Dermis microvascular lymphatic vessel endothelial cell (primary cell): ENCODE measurements at places on chromosomes 1 and 21. TPM values are rescaled to one million over a fixed set of nuclear protein-coding genes. Genes with fewer than 3 reads are reported as not detected.

PADI2 gene
- total RNA-seq: under 0.01 TPM in 2 replicates

DNA sequence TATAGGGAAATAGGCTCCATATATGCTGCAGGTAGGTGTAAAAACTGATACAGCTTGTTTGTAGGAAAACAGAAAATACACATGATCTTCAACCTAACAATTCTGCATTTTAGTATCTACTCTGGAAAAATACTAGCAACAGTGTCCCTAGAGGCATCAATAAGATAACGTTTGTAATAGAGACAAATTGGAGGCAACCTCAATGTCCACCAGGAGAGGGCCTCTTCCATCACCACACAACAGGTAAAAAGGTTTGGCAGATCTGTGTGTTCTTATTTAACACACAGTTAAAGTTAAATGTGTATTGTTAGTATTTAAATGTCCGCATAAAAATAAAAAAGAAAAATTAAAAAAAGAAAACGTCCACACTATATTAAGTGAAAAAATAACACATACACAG, 5.4 kb downstream of the EIF2D start:
- peak; percentile 52 for DNase-seq

CD1D gene
- 0.13 TPM in 1 of 2 replicates, not detected in the other for total RNA-seq

DNA sequence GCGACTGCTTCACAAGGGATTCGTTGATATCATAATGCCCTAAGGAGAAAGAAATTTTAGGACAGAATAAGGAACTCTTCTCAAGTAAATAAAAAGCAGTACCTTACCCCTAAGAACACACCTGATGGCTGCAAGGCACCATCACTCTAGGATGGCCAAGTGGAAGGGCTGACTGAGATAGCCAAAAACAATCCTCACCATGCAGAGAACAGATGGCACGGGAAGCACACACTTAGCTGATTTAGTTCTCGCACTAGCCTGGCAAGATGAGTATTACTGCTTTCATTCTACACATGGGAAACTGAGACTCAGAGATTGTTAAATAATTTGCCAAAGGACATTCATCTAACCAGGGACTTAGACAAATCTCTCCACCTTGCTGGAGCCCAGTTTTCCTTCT, 43.8 kb downstream of the STPG1 start:
- DNase-seq: no peak

GRCh38 chr1:168509875-168510791, 33.7 kb downstream of the XCL2 start:
- no peak for DNase-seq

- DNase-seq: peak; percentile 81
Observed at GRCh38 chr1:244273845-244274619, 177.7 kb downstream of the ADSS2 start.

DNA sequence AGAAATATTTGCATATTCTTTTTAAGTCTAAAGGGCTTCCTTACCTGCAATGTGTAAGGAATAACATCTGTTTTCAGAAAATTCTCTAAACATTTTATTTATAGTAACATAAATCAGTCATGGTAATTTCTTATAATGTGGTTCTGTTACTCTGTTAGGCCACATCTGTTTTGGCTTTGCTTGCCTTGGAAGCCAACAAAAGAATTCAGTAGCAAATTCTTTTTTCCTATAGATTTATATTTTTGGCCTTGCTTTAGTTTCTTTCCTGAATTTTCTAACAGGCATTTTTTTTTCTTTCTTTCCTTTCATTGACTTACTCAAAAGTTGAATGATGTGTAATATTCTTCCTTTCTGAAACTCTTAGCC, 72.2 kb downstream of the OSBPL9 start:
- DNase-seq: no peak

DNA sequence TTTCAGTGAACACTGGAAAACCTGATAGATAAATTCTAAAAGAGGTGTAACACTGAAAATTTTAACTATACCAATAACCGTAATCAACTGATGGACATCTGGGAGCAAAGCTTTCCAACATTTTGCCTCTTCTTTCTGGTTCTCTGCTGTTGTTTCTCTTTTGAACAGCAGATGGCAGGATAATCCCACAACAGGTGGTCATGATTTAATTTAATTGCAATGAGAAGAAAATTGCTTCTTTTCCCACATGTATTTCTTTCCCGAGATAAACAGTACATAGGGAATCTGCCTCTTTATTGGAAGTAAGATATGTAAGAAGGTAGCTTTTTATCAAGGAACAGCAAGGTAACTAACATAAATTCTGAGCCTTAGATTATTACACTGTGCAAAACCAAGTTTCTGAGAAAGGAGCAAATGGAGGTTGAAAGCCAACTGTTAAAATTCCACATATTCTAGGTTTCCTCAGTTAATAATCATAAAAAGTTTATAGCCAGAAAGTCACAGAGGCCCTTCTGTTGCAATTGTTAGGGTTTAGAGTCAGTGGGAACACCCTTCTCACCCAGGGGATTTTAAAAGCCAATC, 72.9 kb downstream of the RPS6KA1 start:
- peak; percentile 64 for DNase-seq

LIPI gene
- total RNA-seq: not detected in 2 replicates
